ENCODE measurements at places on chromosomes 2 and 18. TPM values are rescaled to one million over a fixed set of nuclear protein-coding genes. Genes with fewer than 3 reads are reported as not detected.

C2orf92 gene
- 1.1 TPM for total RNA-seq

SIX3 gene
- total RNA-seq = not detected

C2orf15 gene
- 0.22 TPM for total RNA-seq

PJVK gene
- total RNA-seq = 0.20 TPM

TCF23 gene
- not detected for total RNA-seq

FBXO36 gene
- 0.87 TPM for total RNA-seq

TUBA3E gene
- total RNA-seq = not detected

DNAH6 gene
- under 0.01 TPM for total RNA-seq

IL36A gene
- not detected for total RNA-seq

RPRM gene
- total RNA-seq = not detected

HOXD12 gene
- total RNA-seq = not detected

ALLC gene
- total RNA-seq = not detected

KIF5C gene
- under 0.01 TPM for total RNA-seq

PPM1B gene
- 14.6 TPM for total RNA-seq

NPHP1 gene
- 1.5 TPM for total RNA-seq

HAAO gene
- not detected for total RNA-seq

TTN gene
- 0.60 TPM for total RNA-seq

DSC2 gene
- under 0.01 TPM for total RNA-seq

DNER gene
- 0.44 TPM for total RNA-seq

CRIM1 gene
- total RNA-seq = 420 TPM

RGPD4 gene
- total RNA-seq = not detected

CYP26B1 gene
- total RNA-seq = 0.44 TPM

PLCL1 gene
- total RNA-seq = 1.7 TPM

SGPP2 gene
- not detected for total RNA-seq

CCDC141 gene
- total RNA-seq = 0.87 TPM

CD8B2 gene
- not detected for total RNA-seq

EML6 gene
- 0.20 TPM for total RNA-seq

ADAM23 gene
- 0.60 TPM for total RNA-seq

TP53I3 gene
- 45.4 TPM for total RNA-seq

OTX1 gene
- under 0.01 TPM for total RNA-seq

STARD6 gene
- 0.20 TPM for total RNA-seq

ACOXL gene
- total RNA-seq = not detected

ATP6V1B1 gene
- total RNA-seq = not detected

INHBB gene
- 21.1 TPM for total RNA-seq

ETAA1 gene
- 11.5 TPM for total RNA-seq

MRO gene
- not detected for total RNA-seq

RDH14 gene
- 19.6 TPM for total RNA-seq

ST8SIA5 gene
- not detected for total RNA-seq

SAG gene
- total RNA-seq = not detected

SCN2A gene
- under 0.01 TPM for total RNA-seq

SOX11 gene
- total RNA-seq = not detected

CTDP1 gene
- 25.0 TPM for total RNA-seq

AGXT gene
- total RNA-seq = not detected

DTYMK gene
- total RNA-seq = 30.3 TPM

TUBA4B gene
- not detected for total RNA-seq

DUSP2 gene
- 0.99 TPM for total RNA-seq

CABYR gene
- total RNA-seq = 0.60 TPM

FLACC1 gene
- 0.60 TPM for total RNA-seq

CNDP1 gene
- total RNA-seq = not detected

RHBDD1 gene
- total RNA-seq = 4.6 TPM

MALL gene
- total RNA-seq = 13.7 TPM

SPHKAP gene
- not detected for total RNA-seq

HOXD13 gene
- total RNA-seq = not detected

CPLX4 gene
- not detected for total RNA-seq

AP1S3 gene
- total RNA-seq = 2.2 TPM

MC5R gene
- not detected for total RNA-seq

ANKRD62 gene
- not detected for total RNA-seq

TDRD15 gene
- not detected for total RNA-seq
